NCI-H1048 (cell line): ENCODE measurements at places on chromosomes 2 and 18.

GRCh38 chr18:74506448-74507084 is 10.4 kb downstream of the CNDP2 start:
- no peak for DNase-seq

DNA sequence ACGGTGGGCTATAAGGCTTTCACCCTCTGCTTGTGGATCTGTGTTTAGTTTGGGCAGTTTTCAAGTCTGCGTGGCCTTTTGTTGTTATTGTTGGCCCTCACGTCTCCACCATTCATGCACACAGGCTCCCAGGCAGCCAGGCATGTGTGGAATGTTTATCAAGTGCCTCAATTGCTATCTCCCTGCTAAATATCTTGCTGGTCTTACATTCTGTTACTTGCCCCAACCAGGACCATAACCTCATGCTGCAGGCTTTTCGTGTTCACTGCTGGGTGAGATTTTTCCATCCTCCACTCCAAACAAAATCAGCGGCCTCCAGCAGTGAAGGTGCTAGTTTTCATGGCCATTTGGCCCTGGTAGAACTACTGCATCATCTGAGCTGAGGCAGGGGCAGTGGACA is 63.0 kb upstream of the DSC1 start:
- no peak for DNase-seq

GRCh38 chr2:101805152-101806088 is 107.9 kb downstream of the MAP4K4 start:
- DNase-seq, result no peak

DNA sequence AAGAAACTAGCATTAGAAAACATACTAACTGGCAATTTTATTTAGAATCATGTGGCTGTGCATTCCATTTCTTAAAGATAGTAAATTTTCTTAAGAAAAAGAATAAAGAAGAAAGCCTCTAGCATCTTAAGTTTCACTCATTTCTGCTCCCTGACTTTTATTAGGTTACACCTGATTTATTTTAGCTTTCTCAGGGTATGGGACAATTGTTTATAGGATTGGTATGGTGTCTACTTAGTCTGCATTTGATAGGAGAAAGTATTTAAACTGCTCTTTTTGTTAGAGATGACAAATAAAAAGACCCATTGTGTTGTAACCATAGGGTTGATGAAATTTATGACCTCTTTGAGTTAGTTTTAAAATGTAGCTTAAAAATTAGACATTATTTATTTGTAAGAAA is 115.2 kb downstream of the PTPRM start:
- DNase-seq, result no peak

DNA sequence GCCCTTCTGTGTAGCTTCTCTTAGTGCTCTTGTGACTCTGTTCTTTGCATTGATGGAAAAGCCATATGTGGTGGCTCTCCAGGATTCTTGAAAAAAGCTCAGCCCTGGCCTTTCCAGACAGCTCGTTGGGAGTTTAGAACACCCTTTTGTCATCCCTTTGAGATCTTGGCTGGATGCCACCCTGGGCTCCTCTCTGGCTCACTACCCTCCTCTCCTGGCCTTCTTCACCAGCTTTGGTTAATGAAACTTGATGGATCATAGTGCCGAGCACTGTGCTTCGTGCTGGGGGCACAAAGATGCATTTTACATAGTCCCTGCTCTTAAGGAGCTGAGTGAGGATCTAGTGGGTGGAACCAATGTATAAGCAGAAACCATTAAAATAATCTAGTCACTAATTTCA is 15.6 kb upstream of the FHOD3 start:
- no peak for DNase-seq

GRCh38 chr2:229921101-229921891 is 513 bp downstream of the TRIP12 start:
- DNase-seq, result no peak

DNA sequence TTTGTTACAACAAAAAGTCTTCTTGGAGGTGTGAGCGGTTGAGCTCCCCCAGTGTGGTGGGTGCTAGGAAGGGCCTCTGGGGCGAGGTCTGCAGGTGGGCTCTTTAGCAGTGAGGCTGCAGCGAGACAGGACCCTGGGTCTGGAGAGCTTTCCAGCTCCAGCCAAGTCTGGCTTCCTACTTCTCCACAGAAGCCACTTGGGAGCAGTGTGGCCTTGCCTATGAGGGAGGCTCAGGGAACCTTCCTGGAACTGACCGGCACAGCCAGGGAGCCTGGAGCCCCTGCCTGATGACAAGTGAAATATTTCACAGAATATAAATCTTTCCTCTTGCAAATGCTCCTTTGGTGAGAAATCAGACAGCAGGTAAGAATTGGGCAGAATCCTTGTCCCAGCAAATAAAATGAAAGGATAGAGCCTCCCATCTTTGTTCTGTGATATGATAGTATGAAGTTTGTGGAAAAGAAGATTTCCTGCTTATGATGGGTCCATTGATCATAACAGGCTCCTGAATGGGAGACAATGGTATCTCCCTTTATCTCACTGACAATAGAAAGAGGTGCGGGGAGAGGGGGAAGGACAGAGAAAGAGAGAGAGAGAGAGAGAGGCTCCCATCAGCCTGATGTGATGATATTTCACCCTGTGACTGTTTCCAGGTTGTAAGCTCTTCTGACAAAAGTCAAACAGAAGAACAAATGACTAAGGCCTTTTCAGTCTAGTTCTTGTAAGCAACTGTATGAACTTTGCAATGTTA is 289.8 kb upstream of the SPRED2 start:
- DNase-seq, result no peak

DNA sequence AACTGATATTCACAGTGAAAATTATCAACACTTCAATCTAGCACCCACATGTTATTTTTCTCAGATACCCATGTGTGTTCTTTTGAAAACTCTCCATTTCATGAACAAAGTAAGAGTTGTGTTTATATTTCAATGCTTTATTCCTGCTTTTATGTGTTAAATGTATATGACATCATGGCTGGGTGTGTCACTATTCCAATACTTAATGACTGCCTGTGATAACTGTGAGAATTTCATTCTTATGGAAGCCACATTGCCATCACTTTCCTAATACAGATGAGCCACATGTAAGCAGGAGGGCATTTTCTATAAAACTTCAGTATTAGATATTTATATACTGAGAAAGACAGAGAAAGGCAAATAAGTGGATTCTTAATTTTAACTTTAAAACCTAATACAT is 100.4 kb upstream of the FIGN start:
- DNase-seq, result no peak

- no peak for DNase-seq
These were observed 286.6 kb downstream of the MYT1L start for GRCh38 chr2:2044269-2045057.

- DNase-seq, result no peak
These were observed 6.3 kb upstream of the NRP2 start for GRCh38 chr2:205675861-205676516.

DNA sequence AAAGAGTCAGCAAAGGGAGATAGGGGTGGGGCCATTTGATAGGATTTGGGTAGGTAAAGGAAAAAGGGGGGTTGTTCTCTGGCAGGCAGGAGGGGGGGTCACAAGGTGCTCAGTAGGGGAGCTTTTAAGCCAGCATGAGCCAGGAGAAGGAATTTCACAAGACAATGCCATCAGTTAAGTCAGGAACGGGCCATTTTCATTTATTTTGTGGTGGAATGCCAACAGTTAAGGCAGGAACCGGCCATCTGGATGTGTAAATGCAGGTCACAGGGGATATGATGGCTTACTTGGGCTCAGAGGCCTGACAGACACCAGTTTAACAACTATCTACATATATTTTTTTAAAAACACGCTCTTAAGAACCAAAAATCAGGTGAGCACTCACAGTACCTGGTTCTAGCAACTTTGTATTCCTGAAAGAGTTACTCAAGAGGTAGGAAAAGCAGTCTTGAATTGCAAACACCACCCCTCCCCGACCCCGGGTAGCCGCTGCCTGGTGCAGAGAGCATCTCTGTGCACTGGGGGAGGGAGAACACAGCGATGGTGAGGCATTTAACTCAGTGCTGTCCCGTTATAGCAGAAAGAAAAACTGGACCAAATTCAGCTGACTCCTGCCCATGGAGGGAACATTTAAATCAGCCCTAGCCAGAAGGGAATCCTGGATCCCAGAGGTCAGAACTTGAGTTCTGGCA is 414.5 kb upstream of the KLHL29 start:
- DNase-seq, result no peak

DNA sequence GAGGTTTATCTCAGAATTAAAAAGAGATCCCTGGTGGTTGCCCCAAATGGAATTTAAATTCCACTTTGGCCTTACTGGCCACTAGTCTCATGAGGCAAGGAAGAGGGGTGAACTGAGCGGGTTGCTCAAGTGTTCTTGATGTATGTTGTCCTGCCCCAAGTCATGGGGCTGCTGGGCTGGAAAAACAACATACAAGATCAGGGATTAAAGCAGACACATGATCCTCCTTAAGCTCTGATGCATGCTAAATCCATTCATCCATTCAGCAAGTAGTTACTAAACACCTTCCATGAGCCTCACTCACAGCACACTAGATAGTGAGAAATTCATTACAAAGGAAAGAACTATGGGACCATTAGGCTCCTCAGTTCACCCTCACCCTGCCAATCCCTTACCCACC is 196.3 kb downstream of the MREG start:
- DNase-seq, result no peak

GRCh38 chr2:23571085-23571484 is 186.1 kb downstream of the KLHL29 start:
- DNase-seq, result no peak

DNA sequence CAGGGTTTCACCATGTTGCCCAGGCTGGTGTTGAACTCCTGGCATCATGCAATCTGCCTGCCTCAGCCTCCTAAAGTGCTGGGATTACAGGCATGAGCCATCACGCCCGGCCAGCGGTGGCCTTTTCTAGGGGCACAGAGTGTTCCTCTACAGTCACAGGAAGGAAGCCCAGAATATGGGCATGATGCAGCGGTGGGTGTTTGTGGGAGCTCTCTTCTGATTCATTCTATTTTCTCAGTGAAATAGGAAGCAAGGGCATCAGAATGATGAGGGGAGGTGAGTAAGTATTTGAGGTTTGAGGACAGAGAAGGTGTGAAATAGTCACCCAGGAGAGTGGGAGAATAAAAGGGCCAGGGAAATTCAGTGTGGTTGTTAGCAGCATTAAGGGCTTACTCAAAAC is 70.3 kb upstream of the PSME4 start:
- DNase-seq, result no peak

- no peak for DNase-seq
These were observed 5.4 kb downstream of the BOLA3 start for GRCh38 chr2:74142340-74142739.

GRCh38 chr18:30491815-30492551 is 550.6 kb downstream of the DSC3 start:
- no peak for DNase-seq

DNA sequence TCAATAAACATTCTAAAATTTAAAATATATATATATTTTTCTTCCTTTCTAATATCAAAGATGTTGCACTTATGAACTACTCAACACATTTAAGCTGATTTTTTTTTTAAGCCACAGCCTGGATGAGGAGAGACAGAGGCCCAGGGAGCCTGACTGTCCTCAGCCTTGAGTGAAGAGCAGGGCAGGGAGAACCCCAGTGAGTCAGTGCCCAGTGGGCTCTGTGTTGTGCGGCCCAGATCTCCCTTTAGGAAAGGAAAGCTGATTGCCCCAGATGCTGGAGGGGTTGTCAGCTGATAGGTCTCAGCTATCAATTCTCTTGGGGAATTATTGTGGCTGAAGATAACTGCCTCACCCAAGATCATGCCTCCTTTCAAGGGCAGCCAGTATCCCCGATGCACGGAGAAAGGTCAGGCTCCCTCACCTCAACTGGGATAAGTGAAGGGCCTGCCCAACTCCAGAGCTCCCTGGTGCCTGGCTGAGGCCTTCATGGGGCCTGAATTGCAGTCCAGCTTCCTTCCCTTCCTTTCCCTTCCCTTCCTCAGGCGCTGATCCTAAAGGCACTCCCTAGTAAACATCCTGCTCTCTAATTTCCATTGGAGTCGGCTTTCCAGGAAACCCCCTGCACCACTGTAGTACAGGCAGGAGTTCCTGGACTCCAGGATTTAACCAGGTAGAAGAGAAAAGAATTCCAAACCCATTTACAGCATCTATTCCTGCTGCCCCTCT is 106.9 kb upstream of the ATL2 start:
- DNase-seq, result no peak

GRCh38 chr18:6414723-6415417 is at the start of gene L3MBTL4:
Gene L3MBTL4, minus strand, starts transcription at chr18:6414911. Its CDS starts 103,286 bp downstream, at chr18:6311625.
- DNase-seq, result no peak

GRCh38 chr18:31596081-31596872 is 4.6 kb downstream of the TTR start:
- no peak for DNase-seq

GRCh38 chr2:64661741-64662169 is 8.0 kb upstream of the SERTAD2 start:
- no peak for DNase-seq

DNA sequence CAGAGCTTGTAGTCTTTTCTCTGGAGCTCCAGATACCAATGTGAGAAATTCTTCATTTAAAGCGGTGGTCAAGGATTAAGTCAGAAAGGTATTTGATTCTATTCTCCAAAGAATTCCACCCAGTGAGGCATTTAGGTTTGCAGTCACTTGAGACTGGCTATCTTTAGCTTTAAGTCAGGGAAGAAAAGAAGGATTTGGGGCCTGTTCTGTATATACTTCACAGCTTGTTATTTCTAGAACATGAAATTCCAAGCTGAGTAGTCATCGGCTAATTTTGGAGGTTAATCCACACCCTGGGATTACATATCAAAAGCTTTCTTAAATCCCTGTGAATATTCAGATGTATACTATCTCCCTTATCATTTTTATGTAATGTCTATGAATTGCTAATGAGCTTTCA is 39.4 kb downstream of the MYOM1 start:
- DNase-seq, result no peak

DNA sequence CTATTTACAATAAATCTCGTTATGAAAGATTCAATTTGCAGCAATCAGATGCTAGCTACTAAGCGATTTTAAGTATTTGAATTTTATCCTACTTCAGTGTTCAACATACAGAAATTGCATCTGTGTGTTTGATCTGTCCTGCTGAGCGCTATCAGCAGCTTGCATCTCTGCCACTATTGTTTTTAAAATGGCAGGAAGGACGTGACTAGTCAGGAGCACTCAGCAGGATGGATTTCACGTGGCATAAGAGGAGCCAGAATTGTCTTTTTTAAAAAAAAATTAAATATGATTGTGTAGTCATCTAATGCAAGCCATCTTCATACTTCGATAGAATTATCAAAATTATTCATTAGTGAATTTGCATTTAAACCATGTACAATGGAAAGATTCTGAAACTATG is 2.8 kb upstream of the KLHL14 start:
- DNase-seq, result no peak

GRCh38 chr2:138846216-138846821 is 66.1 kb upstream of the NXPH2 start:
- DNase-seq, result peak; percentile 16

DNA sequence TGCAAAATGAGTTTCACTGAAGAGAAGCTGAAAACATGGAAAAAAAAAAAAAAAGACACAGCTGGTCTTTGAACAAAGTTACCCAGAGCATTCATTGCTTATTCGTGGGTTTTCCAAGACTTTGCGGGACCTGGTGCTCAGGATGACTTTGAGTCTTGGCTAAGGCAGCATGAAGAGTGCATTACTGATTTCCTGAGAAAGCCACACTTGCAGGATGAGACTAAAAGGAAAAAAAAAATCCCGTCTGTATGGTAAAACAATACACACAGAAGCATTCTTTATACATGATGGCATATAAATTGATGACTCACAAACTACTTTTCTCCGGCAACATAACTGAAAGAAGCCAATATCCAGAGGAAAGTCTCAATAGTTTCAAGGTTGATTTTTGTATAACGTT is 195.4 kb downstream of the SPP2 start:
- no peak for DNase-seq
